ENCODE measurements at places on chromosomes 16 and 17.

DNA sequence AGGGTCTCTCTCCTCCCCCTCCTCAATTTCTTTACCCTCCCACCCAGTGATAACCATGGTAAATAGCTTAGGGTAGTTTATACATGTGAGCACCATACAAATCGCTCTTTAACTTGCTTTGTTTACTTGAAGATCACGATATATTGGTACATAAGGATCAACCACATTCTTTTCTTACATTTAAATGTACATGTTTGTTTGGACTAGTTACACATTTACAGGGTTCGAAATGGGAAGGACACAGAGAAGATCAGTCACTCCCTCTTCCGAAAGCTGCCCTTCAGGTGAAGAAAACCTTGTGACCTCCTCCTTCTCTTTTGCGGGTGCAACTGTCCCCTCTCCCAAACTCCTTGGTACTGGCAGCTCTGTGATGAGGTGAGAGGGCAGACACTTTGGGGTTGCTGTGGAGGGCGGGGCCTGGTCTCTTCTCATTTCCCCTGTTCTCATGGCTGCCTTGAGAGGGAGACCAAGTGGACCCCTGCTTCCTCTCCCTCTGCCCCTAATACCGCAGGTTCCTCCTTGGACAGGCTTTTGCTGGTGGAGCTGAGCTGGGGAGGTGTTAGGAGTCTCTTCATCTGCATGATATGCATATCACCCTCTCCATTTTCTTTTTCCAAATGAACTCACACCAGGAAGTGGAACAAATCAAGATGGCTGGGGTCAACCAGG is 4.7 kb upstream of the PIK3R6 start:
- DNase-seq = no peak

- DNase-seq = no peak
Measured at GRCh38 chr16:7227229-7227721, 105.4 kb upstream of the RBFOX1 start.

DNA sequence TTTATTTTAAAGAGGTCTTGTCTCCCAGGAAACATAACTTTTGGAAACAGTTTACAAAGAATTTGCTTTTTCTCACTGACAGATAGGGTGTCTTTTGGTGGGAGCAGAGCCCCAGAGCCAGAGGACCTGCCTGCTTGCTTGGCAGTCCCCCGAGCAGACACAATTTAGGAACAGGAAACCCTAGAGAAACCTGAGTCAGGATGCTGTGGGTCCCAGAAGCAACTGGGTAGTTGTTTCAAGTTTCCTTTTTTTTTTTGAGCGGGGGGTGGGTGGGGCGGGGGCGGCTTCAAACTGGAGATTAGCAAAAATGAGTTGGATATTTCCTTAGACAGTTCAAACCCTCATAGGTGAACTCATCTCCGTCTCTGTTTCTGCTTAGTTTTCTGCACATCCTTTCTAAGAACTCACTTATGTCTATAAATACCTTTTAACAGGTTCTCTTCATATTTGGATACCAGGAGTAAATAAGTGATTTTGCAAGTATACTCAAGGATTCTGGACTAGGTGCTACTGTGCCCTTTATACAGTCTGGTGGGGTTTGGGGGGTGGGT is 135.1 kb downstream of the PRKCA start:
- no peak for DNase-seq

GRCh38 chr16:56974549-56975300 is 13.0 kb downstream of the CETP start:
- DNase-seq = no peak

- DNase-seq = no peak
Measured at GRCh38 chr17:5035315-5035714, at the start of gene SLC52A1. SLC52A1 (minus strand) TSS chr17:5035426; CDS start chr17:5034606, 820 bp downstream.

- no peak for DNase-seq
Measured at GRCh38 chr16:71796501-71797097, 12.0 kb downstream of the AP1G1 start.

DNA sequence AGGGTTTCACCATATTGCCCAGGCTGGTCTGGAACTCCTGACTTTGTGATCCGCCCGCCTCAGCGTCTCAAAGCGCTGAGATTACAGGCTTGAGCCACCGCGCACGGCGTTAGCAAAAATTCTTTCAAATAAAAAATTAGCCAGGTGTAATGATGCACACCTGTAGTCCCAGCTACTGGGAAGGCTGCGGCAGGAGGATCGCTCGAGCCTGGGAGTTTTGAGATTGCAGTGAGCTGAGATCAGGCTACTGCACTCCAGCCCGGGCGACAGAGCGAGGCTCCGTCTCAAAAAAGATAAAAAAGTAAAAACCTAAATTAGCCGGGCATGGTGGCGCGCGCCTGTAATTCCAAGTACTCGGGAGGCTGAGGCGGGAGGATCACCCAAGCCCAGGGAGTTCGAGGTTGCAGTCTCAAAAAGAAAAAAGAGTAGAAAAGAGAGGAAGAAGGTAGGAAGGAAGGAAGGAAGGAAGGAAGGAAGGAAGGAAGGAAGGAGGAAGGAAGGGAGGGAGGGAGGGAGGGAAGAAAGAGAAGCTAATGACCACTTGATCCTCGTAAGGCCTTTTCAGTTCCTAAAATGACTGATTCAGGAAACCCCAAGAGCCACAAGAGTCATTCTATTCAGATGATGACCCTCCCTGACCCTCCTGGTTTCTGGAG is 59.2 kb downstream of the SRL start:
- DNase-seq = peak; percentile 93

DNA sequence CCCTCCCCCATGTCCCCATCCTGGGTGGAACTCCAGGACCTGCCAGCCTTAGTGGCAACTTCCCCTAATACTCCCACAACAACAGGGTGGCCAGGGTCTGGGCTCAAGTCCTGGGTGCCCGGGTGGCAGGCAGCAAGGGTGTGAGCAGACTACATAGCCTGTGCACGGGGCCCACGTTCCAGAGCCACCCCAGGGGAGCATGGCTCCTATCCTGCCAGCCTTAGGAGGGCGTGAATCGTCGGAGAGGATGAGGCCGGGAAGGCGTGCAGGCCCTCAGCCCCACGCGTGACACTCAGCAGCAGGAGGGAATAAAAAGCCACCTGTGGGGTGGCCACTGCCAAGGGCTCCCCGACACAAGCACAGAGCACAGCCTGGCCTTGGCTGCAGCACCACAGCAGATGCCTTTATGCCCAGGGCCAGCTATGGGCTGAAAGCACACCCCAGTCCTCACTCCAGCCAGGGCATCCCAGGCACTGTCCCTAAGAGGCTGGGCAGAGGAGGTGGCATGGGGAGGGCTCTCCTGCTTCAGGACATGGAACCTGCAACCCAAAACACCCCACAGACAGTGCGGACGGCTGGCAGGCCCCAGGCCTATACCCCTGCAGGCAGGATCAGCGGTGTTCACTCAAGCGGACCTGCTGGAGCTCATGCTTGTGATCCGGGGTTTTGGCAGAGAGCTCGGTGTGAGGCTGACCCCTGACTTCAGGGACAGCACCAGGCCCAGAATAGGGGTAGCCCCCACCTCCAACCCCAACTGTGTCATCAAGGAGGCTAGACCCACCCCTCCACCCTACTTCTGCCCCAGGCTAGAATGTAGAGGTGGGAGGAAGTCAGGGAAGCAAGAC is 2.7 kb downstream of the BCAR1 start:
- DNase-seq = no peak

GRCh38 chr16:78784771-78785170 is 685.3 kb downstream of the WWOX start:
- peak; percentile 82 for DNase-seq

- no peak for DNase-seq
Measured at GRCh38 chr16:87734644-87735043, 31.1 kb downstream of the KLHDC4 start.

GRCh38 chr16:11602321-11602720 is 15.6 kb upstream of the LITAF start:
- DNase-seq = no peak

DNA sequence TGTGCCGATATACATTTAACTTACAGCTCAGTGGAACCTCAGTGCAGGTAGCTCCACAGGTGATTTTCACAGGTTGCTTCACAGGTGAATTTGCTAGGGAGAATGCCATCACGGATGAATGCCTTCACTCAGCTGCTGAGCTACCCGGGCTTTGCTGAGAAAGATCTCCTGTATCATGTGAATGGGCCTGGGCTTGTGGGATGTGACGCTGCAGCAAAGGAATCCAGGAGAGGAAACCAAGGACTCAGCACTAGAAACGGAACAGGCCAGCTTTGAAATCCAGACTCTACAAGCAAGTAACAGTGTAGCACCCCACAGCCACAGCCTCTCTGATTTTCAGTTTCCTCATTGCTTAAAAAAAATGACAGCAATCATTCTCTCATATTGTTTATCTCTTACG is 271.4 kb upstream of the MAF start:
- no peak for DNase-seq

DNA sequence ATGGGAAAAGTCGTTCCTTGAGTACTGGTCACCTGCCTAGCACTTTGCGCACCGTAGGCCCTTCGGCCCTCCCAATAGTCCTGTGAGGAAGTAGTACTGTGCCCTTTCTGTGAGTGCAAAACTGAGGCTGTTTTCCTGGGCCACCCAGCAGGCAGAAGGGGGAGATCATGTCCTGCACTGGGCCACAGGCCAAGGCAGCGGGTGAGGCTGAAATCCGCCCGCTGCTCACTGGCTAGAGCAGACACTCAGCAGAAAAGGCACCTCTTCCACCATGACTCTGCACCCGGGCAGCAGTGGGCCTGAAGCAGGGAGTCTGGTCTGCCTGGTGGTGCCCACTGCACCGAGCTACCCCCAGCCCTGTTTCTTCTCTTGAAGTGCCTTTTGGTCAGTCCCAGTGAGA is 20.2 kb downstream of the METTL22 start:
- no peak for DNase-seq

- DNase-seq = no peak
Measured at GRCh38 chr16:89057738-89058137, 35.9 kb upstream of the ACSF3 start.

DNA sequence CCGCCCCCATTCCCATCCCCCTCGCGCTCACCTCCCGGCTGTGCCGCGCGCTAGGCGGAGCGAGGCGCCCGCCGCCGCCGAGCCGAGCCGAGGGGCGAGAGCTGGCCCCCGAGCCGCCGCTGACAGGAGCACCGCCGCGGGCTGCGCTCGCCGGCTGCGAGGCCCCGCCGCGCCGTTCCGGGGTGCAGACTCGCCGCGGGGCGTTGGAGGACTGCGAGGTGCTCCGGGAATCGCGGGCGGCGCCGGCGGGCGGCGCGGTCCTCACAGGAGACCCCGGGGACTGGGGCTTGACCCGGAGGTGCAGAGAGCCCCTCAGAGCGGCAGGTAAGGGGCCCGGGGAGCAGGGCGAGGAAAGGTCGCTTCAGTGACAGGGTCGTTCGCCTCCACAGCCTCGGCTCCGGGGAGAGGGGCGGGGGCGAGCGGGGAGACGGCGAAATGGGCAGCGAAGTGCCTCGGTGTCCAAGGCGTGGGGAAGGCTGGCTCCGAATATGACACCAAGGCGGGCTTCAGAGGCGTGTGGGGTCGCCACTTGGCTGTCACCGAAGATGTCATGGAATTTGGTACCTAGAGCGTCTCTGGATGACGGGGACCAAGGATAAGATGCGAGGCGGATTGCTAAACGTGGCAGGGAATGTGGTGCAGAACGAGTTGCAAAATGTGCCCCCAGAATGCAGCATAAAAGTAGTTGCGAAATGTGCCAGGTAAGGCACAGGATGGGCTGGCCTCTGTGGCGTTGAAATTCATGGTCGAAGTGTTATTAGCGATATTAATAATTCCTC is 580 bp downstream of the TANC2 start:
- DNase-seq = no peak

DNA sequence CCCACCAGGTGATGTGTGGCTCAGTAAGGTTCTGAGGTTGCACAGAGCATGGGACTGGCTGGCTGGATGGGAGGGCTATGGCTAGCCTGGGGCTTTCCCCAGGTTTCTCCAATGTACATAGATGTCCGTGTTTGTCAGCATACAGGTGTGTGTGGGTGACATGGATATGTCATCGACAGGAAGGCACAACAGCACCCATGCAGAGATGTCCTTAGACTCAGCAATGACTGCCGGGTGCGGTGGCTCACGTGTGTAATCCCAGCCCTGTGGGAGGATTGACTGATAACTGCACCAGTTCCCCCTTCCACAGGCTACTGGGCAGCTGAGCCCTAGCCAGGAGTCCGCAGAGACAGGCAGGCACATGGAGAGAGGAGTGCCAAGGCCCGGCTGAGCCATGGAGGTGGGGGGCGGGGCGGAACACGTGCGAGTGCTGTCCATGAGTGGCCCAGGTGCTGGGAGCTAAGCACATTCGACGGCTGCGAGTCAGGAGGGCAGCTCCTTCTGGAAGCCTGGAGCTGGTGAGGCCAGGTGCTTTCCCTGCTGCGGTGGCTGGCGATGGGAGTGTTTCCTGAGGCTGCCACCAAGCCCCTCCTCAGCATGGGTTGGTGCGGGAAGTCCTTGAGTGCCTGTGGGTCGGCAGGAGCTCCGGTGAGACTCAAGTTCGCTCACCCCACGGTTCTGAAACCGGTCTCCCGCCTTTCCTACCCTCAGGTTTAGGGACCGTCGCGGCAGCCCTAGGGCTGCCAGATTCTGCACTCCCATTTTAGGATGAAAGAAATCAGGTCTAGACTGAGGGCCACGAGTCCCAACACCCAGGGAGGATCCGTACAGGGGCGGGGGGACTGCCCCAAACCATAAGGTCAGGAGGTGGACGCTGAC is 858 bp upstream of the ASPSCR1 start:
- peak; percentile 27 for DNase-seq

- no peak for DNase-seq
Measured at GRCh38 chr16:85418978-85419491, 194.1 kb upstream of the GSE1 start.

- no peak for DNase-seq
Measured at GRCh38 chr17:16406742-16407674, 8.4 kb upstream of the TRPV2 start.

- DNase-seq = no peak
Measured at GRCh38 chr16:17364319-17365210, 106.2 kb downstream of the XYLT1 start.

GRCh38 chr17:69342896-69343644 is 16.1 kb upstream of the ABCA5 start:
- DNase-seq = no peak

GRCh38 chr17:38469875-38470274 is 41.6 kb downstream of the ARHGAP23 start:
- DNase-seq = no peak

- DNase-seq = no peak
Measured at GRCh38 chr17:2995377-2995776, 68.0 kb downstream of the OR1D5 start.

- peak; percentile 32 for DNase-seq
Measured at GRCh38 chr17:30113213-30113612, 3.4 kb upstream of the NSRP1 start.

GRCh38 chr17:81599719-81600486 is 37.0 kb downstream of the NPLOC4 start:
- no peak for DNase-seq

DNA sequence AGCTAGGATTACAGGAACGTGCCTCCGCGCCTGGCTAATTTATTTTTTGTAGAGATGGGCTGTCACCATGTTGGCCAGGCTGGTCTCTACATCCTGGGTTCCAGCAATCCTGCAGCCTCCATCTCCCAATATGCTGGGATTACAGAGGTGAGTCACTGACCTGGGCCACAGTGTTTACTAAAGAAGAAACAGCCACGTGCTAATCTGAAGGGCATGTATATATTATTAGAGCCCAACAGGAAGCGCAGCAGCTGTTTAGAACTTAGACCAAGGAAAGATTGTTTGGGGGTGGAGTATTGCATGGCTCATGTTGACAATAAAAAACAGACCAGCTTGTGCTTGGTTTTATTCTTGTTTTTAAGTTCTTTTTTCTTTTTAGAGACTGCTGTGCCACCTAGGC is 60.2 kb downstream of the HAPSTR1 start:
- no peak for DNase-seq

- no peak for DNase-seq
Measured at GRCh38 chr17:13484020-13484419, 117.7 kb downstream of the HS3ST3A1 start.

GRCh38 chr16:84526794-84527531 is 22.5 kb upstream of the MEAK7 start:
- peak; percentile 10 for DNase-seq

All from inflammatory macrophage treated with lipopolysaccharide for 4 hours (primary cell).